Osteocyte (in vitro differentiated cells): ENCODE measurements at places on chromosomes 5 and 9. TPM values are rescaled to one million over a fixed set of nuclear protein-coding genes. Genes with fewer than 3 reads are reported as not detected.

Gene MAMDC2
- 11.3 and 11.8 TPM in 2 replicates for total RNA-seq

Gene C1QTNF2
- 0.16 and 0.19 TPM in 2 replicates for total RNA-seq

GRCh38 chr9:14547245-14548060, 145.8 kb downstream of the ZDHHC21 start:
- no peak overlapping the region for H3K4me3 ChIP-seq
- H3K4me1 ChIP-seq = peaks cover 3% of the 10 kb centered on the region
- H3K36me3 ChIP-seq = no peaks in the 10 kb centered on the region

DNA sequence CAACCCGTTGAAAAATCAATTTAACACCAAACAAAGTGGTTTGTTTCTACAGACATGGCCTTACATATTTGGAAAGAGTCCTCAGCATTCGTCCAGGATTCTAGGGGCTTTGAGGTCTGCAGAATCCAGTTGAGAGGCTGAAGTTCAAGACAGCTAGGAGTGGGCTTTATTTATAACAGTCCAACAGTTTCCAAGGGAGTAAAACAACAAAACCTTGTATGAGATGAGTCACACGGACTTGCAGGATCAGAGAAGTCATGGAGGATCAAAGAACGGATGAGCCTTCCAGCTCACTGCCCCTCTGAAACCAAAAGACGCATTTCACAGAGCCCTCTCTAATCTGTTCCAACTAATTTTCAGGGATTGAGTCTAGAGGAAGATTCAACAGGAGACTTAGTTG, 11.1 kb upstream of the ESM1 start:
- H3K4me1 ChIP-seq = peaks cover 15% of the 10 kb centered on the region
- H3K27ac ChIP-seq = no peak overlapping the region
- H3K36me3 ChIP-seq = no peaks in the 10 kb centered on the region
- no peak overlapping the region for H3K4me3 ChIP-seq
- no peak for DNase-seq
- peaks cover 3% of the 10 kb centered on the region for H3K27me3 ChIP-seq

DNA sequence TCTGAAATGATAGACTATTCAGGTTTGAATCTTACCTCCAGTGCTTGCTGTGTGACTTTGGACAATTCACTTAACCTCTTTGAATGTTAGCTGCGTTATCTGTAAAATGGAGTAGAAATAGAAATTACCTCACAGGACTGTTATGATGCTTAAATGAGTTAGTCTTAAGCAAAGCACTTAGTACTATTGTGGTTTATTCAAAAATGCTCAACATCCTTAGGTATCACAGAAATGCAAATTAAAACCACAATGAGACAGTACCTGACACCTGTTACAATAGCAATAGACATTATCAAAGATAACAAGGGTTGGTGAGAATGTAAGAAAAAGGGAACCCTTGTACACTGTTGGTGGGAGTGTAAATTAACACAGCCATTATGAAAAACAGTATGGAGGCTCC, 77.6 kb upstream of the FREM1 start:
- DNase-seq = no peak
- no peaks in the 10 kb centered on the region for H3K27me3 ChIP-seq
- no peak overlapping the region for H3K27ac ChIP-seq
- H3K4me3 ChIP-seq = no peak overlapping the region
- H3K36me3 ChIP-seq = no peaks in the 10 kb centered on the region

DNA sequence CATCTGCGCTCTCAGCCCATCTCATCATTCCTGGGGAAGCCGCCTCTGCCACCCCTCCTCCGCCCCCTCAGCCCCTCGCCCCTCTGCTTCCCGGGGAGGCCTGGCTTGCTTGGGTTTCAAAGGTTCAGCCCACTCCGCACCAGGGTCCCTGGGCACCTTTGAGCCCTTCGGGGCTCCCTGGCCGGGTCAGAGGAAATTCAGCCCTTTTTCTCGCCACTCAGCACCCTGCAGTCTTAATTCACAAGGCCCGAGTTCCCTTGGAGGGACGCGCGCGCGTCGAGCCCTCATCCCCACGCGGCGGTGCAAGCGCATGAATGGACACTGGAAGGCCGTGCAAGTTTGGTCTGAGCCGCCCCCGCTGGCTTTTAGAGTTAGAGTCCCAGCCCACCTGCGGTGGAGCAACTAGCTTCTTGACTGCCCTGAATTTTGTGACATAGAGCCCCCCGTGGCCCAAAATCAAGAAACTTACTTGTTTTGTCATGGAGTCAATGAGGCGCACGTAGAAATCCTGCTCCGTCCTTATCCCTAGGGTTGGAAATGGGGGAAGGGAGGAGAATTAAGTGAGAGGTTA, 4.5 kb downstream of the EBF1 start:
- peaks cover 68% of the 10 kb centered on the region for H3K4me1 ChIP-seq
- peaks cover 65% of the 10 kb centered on the region for H3K36me3 ChIP-seq

- peaks cover 19% of the 10 kb centered on the region for H3K4me1 ChIP-seq
- no peak for DNase-seq
- no peaks in the 10 kb centered on the region for H3K36me3 ChIP-seq
- H3K4me3 ChIP-seq = no peak overlapping the region
These were observed 23.4 kb upstream of the LECT2 start for GRCh38 chr5:135978212-135978631.
